ENCODE measurements at places on chromosomes 7 and 10.

DNA sequence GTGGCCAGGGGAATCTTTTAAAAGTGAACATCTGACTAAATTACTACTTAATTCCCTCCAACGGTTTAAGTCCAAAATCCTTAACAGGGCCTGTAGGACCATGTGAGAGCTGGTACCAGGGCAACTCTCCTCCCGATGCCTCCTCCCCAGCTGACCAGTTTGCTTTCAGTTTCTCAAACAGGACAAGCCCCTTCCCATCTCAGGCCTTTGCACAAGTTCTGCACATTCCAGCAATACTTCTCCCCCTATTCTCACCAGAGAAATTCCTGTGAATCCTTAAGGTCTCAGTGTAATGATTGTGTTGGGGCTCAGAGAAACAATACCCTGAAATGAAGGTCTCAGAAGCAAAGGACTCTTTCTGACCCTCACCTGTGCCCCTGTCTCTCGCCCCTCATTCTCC lies 8.0 kb upstream of the CALHM1 start:
- DNase-seq = no peak

GRCh38 chr10:131833446-131834080 lies 67.2 kb upstream of the PPP2R2D start:
- DNase-seq = no peak

DNA sequence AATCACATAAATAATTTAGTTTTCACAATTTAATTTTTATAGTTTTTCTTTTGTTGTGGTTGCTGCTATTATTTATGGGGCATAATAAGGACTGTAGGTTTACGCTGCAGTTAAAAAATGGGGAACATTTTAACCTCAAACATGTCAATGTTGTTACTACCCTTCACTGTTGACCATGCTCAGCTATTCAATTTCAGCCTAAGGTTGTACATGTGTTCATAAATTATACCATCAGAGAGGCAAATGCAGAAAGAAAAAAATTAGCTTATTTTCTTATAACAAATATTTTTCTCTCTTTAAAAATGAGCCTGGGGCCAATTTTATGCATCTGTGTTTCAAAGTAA lies 110.1 kb upstream of the PITRM1 start:
- DNase-seq = no peak

DNA sequence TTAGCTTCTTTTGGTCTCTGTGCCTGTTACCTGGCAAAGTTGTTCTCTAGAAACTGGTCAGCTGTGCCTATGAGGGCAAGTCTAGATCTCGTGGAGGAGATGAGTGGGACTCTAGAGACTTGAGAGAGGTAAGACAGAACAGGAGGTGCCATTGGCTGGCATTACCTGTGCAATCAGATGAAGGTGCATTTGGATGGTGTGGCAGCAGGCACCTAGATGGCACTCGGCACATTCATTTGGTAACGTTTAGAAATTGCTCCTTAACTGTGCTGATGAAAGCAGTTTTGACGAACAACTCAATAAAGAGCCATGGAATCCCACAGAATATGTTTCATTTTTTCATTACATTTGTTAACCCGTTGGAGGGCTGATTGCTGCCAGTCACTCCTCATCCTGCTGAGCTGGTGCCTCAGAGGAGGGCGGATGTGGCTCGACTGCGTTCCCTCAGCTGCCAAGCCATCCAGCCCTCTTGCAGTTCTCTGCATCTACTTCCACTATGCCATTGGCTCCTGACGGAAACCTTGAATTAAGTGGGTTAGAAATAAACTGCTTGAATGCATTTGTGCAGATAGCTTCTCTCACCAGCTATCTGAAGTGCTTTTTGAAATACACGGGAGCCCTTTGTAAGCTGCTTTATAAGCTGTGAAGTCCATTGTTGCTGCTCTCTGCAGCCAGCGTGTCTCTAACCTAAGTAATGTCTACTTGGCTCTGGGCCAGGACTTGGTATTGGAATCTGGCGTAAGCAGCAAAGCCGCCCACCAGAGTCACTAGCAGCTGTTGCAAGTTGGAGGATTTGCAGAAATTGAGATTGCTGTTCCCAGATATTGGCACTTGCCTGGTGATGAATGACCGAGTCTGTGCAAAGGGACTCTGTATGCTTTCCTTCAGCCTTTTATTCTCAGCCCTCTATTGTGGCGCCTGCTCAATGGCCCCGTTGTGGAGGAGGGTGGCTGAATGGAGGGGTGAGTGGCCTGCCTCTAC lies 87.4 kb downstream of the LRRC4 start:
- no peak for DNase-seq

DNA sequence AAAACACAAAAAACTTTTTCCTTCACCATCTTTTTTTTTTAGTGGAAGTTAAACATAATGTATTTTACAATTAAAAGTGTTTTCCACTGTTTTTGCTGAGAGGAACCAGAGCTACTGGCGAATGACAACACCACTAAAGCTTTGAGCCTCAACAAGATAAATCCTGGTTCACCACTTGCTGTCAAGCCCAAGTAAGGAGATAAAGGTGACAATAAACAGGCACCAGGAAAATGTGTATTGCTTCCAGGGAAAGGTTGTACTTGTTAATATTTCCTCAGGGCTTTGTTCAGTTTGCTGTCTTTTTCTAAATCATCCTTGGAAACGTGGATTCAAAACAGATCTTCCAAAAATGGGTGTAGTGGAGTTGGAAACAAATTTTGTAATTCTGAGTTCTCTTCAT lies 109.9 kb upstream of the ANKRD30A start:
- DNase-seq = no peak

- DNase-seq = no peak
Observed at GRCh38 chr7:137146552-137147337, 196.8 kb downstream of the PTN start.

- DNase-seq = no peak
Observed at GRCh38 chr10:36766940-36767339, 358.5 kb upstream of the ANKRD30A start.

DNA sequence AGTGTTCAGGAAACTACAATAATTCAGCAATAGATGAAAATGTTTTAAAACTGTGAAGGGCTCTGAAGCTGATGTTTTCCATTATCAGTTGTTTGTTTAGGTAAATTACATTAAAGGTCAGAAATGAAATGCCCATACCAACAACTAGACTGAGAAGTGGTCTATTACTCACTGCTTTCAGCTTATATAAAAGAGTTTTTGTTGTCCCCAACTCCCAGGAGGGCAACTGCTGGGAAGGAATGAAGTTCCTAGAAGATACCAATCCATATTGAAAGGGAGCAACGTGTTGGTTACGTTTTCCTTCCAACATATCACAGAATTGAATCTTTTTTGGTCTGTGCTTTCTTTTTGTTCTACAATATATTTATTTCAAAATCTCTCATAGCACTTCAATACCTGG lies 330.6 kb upstream of the LRRN3 start:
- DNase-seq = no peak

DNA sequence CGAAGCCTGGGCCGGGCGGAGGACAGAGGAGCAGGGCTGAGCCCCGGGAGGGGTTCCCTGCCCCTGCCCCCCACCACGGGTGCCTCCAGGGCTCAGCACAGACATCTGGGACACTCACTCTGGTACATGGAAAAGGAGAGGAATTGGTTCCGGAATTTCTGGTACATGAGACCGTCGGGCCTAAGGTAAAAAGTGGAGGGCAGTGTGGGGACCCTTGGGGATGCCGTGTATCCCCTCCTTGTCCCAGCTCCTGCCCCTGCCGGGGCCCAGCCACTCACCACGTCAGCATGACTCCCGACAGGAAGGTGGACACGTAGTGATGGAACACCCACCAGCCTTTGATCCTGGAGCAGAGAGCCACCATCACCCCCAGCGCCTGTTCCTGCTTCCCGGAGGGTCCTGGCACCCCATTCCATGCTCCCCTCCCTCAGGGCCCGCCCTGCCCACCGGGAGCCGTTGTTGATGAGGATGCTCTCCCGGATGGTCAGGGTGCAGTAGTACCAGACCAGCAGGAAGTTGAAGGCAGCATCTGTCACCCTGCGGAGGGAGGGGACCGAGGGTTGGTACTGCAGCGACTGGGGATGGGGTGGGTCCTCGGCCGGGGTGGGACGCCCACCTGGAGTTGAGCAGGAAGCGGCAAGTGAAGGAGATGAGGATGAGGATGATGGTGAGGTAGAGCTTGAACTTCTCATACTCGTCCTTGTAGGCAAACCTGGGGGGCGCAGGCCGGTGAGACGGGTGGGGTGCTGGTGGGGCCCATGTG lies 6.4 kb downstream of the TMEM120A start:
- DNase-seq = no peak

- no peak for DNase-seq
Observed at GRCh38 chr10:76033457-76034196, 602.2 kb downstream of the LRMDA start.

GRCh38 chr10:88115968-88116367 lies 252.5 kb downstream of the PTEN start:
- no peak for DNase-seq

GRCh38 chr7:123789817-123790216 lies 41.0 kb upstream of the WASL start:
- DNase-seq = no peak

GRCh38 chr7:10655031-10655430 lies 318.6 kb upstream of the PHF14 start:
- DNase-seq = no peak

DNA sequence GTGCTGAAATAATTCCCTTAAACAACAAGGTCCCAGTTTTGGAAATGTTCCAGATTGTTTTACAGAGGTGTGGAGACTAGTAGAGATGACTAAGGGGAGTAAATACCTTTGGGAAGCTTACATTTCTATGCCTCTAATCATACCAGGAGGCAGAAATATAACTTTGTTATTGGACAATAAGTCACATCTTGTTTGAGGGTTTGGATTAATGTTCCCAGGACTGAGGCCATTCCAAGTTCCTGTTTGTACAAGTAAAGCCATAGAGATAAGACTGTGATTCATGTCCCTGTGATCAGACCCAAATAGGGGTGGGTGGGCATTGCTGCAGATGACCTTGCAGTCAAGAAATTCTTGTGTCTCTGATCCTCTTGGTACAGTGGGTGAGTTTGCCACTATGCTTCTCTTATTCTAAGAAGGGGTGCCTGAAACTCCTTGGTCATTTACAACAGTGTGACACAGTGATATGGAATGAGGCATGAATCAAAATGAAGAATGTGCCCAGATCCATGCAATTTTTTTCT lies 508.3 kb downstream of the SORCS3 start:
- DNase-seq = no peak

GRCh38 chr7:75776295-75776971 lies 4.4 kb upstream of the CCL26 start:
- no peak for DNase-seq

GRCh38 chr7:39686261-39686924 lies 63.0 kb downstream of the RALA start:
- no peak for DNase-seq

DNA sequence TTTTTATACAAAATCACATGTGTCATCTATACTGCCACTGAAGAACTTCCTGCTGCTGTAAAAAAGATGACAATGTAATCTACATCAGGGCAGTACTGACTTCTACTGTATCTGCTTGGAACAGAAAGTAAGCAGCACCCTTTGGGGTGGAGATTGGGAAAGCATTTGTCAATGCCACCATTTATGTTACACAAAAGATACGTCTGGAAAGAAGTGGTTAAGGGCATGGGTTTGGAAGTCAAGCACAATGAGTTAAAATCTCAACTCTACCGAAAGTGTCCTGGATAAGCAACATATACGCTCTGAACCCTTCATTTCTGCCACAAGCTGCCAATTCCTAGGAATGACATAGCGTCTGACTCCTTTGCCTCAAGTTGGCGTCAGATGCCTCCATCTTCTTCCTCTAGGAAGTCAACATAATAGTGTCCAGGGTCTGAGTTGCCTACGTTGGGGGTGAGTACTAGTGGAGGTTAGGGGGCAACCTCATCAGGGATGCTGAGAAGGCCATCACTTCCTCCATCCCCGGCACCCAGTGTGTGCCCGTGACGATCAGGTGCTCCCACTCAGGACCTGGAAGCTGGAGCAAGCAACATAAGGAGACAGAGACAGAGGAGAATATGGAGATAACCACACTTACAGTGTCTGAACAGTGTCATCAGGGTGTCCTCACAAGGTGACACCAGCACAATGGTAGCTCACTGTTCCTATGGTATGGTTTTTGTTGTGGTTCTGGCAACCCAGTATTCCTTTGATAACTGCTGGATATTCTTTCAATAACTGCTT lies 58.3 kb downstream of the SGMS1 start:
- DNase-seq = no peak
